ENCODE measurements at places on chromosomes 6 and 20.

- peak; percentile 18 for DNase-seq
Measured at GRCh38 chr6:100138346-100139022, 144.5 kb upstream of the MCHR2 start.

- DNase-seq: no peak
Measured at GRCh38 chr20:31749223-31749622, 10.1 kb downstream of the TPX2 start.

DNA sequence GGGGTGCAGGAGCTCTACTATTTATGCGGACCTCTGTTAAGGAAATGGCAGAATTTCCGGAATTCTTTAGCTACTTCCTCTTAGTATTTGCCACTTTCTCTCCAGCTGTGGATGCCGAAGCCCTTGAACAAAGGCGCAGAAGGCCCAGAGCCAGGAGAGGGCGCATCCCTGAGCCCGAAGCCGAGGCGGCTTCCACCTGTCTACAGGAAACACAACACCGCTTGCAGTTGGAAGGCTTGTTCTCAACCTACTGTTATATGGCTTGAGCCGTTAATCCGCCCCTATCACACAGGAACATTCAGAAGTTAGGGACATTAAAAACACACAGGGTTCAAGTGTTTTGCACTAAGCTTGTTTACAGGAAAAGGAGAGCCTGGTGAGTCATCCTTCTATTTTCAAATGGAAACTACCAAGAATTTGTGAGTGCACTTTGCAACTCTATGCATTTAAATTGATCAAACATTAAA, 417.1 kb downstream of the BCKDHB start:
- DNase-seq: peak; percentile 59

- no peak for DNase-seq
Measured at GRCh38 chr6:159074120-159074684, 29.4 kb upstream of the TAGAP start.

- DNase-seq: no peak
Measured at GRCh38 chr6:31041372-31041974, 31.2 kb downstream of the MUC22 start.

GRCh38 chr6:66533921-66534404, 826.9 kb upstream of the EYS start:
- no peak for DNase-seq

DNA sequence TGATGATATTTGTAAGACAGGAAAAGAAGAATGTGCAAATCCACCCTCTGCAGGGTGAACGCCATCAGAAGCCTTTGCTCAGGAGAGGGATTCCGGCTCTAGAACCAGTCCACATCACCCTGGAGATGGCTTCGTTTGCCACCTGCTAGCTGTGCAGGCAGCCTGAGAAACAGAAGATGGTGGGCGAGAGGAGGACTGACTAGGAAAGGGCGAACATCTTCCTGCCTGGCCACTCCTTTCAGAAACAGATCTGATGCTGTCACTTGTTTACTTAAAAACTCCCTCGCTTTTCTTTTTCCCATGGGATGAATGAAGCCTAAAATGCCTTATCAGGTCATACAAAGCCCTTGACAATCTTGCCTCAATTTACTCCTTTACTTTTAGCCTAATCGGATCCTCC, 1.2 kb downstream of the PTPRA start:
- DNase-seq: no peak

- DNase-seq: no peak
Measured at GRCh38 chr6:138007014-138007472, 100.2 kb downstream of the PERP start.

- no peak for DNase-seq
Measured at GRCh38 chr6:137121401-137121997, 51.9 kb downstream of the IL22RA2 start.

DNA sequence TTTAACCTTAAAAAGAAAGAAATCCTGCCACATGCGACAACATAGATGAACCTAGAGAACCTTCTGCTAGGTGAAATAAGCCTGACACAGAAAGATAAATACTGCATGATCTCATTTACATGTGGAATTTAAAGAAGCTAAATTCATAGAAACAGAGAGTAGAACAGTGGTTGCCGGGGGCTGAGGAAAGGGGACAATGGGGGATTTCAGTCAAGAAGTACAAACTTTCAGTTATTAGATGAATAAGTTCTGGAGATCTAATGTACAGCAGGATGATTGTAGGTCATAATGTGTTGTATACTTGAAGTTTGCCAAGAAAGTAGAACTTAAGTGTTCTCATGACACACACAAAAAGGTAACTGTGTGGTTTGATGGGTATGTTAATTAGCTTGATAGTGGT, 204.3 kb upstream of the PRSS16 start:
- DNase-seq: no peak

- DNase-seq: no peak
Measured at GRCh38 chr6:157656437-157656997, 166.5 kb upstream of the SNX9 start.

DNA sequence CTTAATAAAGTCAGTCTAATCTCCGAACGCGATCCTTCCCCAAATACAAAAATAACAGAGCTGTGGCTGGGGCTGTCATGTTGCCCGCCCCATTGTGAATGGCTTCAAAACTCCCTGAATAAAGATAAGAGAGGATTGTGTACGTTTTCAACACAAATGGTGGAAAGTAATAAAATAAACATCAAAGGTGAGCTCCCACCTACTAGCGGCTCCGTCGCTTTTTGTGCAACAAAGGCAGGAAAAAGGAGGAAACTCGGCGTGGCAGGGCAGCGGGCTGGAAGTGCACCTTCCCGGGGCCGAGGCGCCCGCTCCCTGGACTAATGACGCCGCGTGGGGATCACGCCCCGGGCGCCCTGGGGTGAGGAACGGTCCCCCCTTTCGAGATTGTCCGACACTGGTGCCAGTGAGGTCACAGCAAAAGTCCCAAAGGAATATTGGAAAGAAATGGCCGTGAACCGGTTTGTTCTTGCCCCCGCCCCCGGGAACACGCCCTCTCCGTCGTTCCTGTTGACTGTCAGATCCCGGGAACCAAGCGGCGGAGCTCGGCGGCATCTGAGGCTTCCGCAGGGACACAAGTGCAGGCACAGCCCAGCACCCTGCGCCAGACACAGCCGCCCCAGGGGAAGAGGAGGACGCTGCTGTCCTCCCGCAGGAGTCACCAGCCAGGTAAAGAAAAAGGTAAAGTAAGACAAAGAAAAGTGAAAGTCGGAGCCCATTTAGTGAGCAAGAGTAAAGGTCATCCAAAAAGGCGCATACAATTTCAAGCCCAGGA, 1.1 kb upstream of the FOXQ1 start:
- DNase-seq: no peak

DNA sequence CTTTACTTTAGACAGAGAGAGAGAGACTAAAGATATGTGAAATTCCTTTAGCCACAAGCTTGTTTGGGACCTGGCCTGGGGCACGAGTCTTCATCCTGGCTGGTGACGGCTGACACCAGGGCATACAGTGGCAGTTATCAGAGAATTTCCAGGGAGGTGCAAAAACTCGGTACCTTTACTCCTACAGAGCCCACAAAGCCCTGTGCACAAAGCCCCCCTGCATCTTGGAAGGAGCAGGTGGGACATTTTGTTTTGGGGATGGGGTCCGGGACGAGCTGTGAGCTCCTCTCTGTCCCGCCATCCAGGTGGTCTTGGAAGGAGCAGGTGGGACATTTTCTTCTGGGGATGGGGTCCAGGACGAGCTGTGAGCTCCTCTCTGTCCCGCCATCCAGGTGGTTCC, 28.9 kb downstream of the RPP40 start:
- no peak for DNase-seq

DNA sequence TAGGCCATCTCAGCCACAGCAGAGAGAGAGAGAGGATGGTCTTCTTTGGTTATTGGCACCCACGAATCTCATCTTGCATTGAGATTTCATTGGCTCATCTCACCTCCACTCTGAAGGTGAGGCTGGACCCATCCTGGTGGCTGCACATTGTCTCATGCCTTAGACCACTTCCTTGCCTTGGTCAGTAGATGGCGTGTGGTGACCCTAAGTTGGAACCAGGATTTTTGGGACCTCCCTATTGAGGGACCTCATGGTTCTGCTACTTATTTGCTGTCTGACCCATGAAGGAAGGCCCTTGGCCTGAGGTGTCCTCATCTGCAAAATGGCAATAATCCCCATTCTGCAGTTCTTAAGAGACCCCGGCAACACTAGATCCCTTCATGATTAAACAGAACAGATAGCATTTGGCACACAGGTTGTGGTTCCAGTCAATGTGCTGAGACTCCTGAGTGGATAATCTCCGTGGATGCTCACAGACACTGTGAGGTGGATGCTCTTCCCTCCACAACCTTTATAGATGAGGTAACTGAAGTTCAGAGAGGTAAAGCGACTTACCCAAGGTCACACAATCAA, 21.5 kb upstream of the AAR2 start:
- no peak for DNase-seq

DNA sequence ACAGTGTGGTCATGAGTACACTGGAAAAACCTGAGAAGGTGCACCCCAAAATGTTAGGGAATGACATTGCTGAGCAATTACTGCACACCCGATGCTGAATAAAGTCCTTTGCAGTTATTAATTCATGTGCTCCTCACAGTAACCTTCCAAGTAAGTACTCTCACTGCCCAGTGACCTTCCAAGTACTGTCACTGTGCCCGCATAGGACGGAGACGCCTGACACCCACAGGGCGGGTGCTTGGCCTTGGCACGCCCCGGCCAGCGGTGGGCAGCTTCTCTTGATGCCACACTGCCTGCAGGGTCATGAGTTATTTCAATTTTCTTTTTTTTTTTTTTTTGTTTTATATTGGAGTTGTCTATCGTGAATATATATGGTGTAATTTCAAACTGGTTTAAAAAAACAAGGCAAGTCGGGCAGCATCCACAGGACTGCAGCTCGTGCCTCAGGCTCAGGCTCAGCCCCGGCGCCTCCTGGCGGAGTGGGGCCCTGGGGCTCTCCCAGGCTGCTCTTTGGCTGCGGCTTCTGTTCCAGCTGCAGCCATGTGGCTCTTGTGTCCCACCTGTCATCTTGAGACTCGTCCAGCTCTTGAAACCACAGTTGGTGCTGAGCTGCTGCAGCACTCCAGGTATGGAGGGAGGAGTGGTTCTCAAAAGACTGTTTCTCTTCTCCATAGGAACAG, 27.0 kb downstream of the PNLDC1 start:
- peak; percentile 57 for DNase-seq

- DNase-seq: no peak
Measured at GRCh38 chr6:93272896-93273295, 146.5 kb downstream of the EPHA7 start.

DNA sequence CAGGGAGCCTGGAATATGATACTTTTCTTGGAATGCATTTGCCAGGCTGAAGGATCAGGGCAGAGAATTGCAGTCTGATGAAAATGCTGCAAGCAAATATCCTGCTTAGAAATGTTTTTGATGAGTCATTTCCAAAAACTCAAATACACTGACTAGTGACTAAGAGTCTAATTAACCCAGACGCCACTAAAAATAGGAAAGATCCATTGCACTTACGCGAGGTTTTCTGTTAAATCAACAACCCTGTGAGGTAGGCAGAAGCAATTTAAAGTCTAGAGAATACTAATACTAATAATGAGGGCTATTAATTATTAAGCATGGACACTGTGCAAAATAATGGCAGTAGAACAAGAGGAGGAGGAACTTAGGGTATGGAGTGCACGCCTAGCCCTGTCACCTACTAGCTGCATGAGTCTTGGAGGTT, 130.1 kb upstream of the DOK5 start:
- DNase-seq: no peak

- no peak for DNase-seq
Measured at GRCh38 chr20:5192570-5193431, 66.0 kb downstream of the CDS2 start.

DNA sequence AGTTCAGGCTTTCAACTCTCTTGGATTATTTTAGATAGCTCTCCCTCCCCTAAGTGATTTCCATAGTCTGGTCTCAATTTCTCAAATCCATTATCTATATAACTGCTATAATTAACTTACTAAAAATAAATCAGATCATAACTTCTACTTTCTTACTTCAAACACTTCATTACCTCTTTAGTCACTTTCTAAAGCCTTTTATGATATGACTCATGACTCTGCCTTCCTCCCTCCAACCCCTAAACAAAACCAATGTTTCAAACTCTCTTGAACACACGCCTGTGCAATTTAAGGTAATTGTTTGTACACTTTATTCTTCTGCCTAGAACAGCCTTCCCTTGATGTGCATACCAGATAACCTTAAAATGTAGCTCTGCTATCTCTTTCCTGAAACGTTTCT, 100.5 kb downstream of the LMBRD1 start:
- DNase-seq: no peak

GRCh38 chr6:22019857-22020256, 277.0 kb downstream of the PRL start:
- no peak for DNase-seq

DNA sequence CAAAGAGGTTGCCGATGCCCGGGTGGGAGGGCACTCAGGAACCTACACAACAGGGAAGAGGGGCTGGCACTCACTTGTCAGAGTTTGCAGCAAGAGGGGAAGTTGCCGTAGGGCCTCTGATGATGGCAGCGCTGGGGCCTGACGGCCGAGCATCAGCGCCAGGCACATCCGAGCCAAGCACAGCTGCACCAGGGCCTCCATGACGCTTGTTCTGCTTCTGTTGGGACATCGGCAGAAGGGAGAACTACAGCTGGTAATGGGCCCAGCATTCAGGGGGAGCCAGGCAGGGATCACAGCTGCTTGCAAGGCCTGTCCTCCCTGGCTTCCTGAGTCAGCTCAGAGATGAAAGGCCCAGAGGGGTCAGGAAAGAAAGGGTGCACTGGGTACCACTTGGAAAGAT, 367.7 kb downstream of the CDH4 start:
- DNase-seq: no peak

DNA sequence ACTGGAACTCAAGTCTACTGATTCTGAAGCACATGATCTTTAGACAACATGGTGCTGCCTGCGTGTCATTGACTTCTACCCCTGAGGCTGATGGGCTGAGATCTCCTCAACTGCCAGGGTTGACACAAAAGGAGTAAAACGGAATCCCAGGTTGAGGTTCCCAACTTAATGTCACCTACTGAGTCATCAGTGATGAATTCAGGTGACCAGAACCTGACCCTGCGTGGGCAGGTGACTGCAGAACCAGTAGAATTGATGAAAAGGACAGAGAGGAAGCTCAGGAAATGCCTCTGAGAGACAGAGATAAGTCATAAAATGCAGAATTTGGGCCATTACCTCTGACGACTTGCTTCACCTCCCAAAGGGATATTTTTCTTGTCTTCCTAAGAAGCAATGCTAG, 7.7 kb upstream of the KIZ start:
- DNase-seq: no peak

DNA sequence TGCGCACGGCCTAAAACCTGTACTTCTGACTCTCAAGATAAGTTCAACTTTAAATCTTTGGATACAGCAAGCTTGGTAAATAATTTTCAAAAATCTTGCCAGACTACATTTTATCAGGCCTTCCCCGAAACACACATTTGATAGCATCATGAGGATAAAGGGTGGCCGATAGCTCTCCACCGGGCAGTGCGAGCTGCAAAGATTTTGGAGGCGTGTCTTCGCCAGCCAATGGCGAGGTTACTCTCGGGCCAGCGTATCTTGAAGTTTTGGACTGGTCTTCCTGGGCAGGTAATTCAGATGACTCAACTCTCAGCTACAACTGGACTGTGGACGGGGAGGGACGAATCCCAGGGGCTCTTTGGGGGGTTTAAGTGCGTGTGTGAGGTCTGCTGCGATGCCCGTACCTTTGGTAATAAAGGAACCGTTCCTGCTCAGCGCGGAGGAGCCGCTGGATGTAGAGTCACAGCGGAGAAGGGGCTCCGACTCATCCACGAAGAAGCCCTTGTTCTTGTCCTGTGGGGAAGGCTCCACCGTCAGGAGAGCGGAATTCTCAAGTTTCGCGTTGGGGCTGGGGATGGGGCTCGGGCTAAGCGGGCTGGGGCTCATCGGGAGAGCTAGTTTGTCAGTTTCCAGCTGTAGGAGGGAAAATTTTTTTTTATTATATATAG, 75.3 kb downstream of the TNFRSF21 start:
- no peak for DNase-seq
